Gastroesophageal sphincter (tissue), 4 donors: ENCODE measurements at places on chromosomes 12 and 14. TPM values are rescaled to one million over a fixed set of nuclear protein-coding genes. Genes with fewer than 3 reads are reported as not detected.

Gene A2M
- total RNA-seq, result 268 TPM

Gene STXBP6
- 55.7 TPM for total RNA-seq

Gene CCDC38
- total RNA-seq, result not detected

Gene SETD3
- total RNA-seq, result 177 TPM

Gene HCAR2
- total RNA-seq, result not detected

Gene KITLG
- total RNA-seq, result 108 TPM

Gene PRDM4
- 25.6 TPM for total RNA-seq

Gene RHOF
- 9.4 TPM for total RNA-seq

Gene TMPRSS12
- total RNA-seq, result not detected

Gene MYRFL
- not detected for total RNA-seq

Gene SLC7A8
- 36.1 TPM for total RNA-seq

Gene ASCL1
- total RNA-seq, result not detected

Gene TC2N
- 35.4 TPM for total RNA-seq

Gene FOXM1
- total RNA-seq, result 1.3 TPM

Gene FLRT2
- total RNA-seq, result 30.8 TPM

Gene MYBPC1
- not detected for total RNA-seq

GRCh38 chr12:15196678-15197505, 24.3 kb downstream of the RERG start:
- no peak for ATAC-seq

- ATAC-seq, result no peak
Measured at GRCh38 chr12:84069198-84069597, 843.4 kb downstream of the SLC6A15 start.

GRCh38 chr12:88431246-88431645, 149.0 kb downstream of the KITLG start:
- ATAC-seq, result no peak

DNA sequence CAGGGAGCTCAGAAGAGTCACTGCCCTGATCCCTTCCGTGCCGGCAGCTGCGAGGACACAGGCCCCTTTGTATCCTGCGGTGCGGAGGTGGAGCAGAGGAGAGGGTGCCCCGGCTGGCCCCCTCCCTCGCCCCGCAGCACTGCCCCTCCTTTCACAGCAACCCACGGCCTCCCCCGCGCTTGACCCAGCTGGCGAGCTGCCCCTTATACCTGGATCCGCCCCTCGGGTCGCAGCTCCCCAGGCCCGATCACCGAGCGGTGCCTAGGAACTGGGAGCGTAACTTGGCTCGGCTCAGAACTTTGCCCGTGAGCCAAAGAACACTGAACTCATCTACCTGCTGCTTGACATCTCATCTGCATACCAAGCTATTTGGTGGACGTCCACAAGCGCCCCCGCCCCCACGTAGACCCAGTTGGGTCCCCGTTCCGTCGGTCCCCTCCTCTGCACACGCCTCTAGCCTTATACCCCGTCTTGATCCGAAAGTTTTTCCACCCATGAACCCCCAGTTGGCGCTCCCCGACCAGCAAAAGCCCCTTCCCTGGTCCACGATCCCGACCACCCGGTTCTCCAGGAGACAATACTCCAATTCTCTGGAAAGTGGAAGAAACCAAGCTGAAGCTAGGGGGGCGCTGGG, 697 bp upstream of the DNAJC14 start:
- ATAC-seq, result peak; percentile 19

DNA sequence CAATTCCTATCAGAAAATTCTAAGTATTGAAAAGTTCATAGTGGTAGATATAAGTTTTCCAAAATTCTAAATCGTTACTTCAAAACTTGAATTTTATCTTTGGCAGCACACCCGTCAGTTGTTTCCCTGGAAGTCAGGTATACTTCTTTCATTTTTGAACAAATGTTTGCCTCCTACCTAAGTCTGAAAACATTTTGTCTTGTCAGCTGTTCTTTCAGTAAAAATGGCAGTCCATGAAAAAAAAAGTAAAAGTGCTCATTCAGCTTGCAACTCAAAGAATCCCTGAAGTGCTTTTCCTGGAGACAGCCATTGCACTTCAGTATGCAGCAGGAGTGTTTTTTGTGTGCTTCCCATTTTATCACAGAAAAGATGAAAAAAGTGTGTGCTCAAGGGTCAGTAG, 130.1 kb upstream of the NEDD1 start:
- no peak for ATAC-seq

GRCh38 chr12:124675881-124676713, 108.7 kb upstream of the NCOR2 start:
- ATAC-seq, result peak; percentile 76

GRCh38 chr12:89880690-89881350, 172.2 kb upstream of the ATP2B1 start:
- ATAC-seq, result no peak

DNA sequence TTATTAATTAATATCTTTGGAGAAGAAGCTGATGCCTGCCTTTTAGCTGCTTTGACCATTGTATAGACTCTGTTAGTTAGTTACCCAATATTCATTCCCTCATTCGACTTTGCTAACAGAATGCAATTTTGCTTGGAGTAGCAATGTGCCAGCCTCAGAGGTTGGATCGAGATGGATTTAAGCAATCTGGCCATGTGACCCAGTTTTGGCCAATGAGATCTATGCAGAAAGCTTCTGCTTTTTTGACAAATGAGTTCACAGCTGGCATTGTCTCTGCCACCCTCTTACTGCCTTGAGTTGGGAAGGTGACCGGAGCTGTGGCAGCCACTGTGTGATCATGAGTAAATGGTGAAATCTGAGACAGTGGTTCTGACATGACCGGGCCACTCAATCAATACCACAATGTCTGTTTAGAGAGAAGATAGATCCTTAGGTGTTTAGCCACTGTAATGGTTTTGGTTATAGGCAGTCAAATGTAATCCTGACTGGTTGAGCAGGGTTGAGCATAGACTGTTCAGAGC, 74.9 kb upstream of the MED13L start:
- ATAC-seq, result no peak

DNA sequence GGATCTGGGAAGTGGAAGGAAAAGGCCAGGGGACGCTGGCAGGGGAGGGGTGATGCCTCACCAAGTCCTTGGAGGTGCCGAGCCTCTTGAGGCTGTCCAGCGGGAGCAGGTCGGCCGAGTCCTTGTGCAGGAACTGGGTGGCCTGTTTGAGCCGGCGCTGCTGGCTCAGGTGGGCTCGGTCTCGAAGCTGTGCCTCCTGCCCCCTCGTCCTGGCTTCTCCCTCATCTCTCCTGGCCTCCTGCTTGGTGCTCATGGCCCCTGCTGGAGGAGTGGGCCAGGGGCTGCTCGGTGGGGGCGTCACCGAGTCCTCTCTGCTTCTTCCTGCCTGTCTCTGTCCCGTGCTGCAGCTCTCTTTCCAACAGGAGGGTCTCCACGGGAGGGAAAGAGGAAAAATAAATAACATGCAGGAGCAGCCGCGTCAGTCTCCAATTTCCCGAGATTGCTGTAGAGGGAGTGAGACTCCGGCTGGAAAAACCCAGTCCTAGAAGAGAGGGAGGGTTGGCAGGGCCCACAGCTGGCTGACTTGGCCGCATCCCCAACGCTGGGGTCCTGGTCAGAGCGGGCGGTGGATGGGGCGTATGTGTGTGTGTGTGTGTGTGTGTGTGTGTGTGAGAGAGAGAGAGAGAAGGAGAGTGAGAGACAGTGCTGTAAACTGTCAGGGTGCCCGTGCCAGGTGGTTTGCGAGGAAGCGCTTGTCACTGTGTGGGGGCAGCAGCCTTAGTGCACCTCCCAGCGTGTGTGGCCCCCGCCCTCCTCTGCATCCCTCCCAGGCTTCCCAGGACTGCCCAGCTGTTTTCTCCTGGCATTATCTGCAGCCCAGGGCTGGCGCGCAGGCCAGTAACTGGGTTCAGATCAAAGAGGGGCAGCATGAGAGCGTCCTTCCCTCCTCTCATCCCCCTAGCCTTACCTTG, at the start of gene NRIP2:
Gene NRIP2, minus strand, starts transcription at position 455 of the 911 bp plus-strand sequence. Its CDS starts 52 bp downstream, at position 403.
- ATAC-seq, result peak; percentile 55

- ATAC-seq, result no peak
Measured at GRCh38 chr12:104751120-104751519, 207.0 kb downstream of the SLC41A2 start.

- no peak for ATAC-seq
Measured at GRCh38 chr14:57244106-57244505, 24.6 kb downstream of the EXOC5 start.

- ATAC-seq, result no peak
Measured at GRCh38 chr14:81478446-81478845, 55.2 kb downstream of the SEL1L start.

DNA sequence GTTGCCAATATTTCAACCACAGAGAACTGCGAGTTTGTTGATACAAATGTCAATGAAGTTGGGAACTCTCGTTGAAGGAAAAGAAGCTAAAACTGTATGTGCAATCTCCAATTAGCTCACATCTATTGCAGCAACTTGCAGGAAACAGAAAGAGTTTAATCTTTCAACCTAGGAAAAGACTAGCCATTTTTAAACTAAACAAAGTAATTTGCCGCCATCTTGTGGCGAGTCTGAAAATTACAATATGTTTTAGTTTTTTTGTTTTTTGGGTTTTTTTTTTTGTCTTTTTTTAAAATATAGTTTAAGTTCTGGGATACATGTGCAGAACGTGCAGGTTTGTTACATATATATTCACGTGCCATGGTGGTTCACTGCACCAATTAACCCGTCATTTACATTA, 131.2 kb upstream of the FOXG1 start:
- ATAC-seq, result no peak

- ATAC-seq, result no peak
Measured at GRCh38 chr14:98270201-98270600, 1001.8 kb downstream of the BCL11B start.

DNA sequence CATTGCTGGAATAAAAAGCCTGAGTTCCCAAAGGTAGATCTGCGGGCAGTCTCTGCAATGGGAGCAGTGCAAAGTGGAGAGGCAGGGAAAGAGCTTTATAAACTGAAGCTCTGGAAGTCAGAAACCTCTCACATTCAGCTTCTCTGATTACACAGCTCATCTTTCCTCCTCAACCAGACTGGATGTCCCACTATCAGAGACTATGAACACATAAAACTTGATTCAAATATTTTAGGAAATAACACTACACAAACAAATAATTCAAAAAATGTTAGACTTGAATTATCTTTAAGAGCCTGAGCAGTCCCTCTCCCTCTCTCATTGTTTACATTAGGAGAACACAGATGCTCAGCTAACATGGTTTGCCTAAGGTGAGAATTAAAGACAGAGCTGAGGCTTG, 72.9 kb downstream of the DENND5B start:
- no peak for ATAC-seq

DNA sequence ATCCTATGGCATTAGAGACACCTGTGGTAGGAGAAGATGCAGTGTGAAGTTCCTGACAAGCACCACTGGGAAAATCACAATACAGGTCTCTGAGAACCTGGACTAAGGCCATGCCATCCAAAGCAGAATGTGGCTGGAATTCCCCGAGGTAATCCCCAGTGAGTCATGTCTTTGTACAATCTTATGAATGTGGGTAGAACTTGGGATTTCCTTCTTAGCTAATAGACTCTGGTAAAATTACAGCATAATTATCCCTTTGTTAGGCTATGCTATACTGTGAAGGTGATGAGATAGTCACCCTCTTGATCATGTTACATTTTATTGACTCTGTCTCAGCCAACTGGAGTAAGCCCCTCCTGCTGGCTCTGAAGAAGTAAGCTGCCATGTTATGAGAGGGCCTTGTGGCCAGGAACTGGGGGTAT, 224.3 kb upstream of the DCN start:
- ATAC-seq, result no peak
